ENCODE measurements at places on chromosomes 7 and 10. TPM values are rescaled to one million over a fixed set of nuclear protein-coding genes. Genes with fewer than 3 reads are reported as not detected.

Gene ANKRD1
- total RNA-seq = not detected

Gene TMEM213
- not detected for total RNA-seq

Gene TRIL
- total RNA-seq = 1.2 TPM

Gene SYT15
- 5.7 TPM for total RNA-seq

Gene TFR2
- 2.1 TPM for total RNA-seq

Gene CISD1
- 4.4 TPM for total RNA-seq

GRCh38 chr10:25455980-25456567 is 281.3 kb downstream of the GPR158 start:
- no peak for DNase-seq

DNA sequence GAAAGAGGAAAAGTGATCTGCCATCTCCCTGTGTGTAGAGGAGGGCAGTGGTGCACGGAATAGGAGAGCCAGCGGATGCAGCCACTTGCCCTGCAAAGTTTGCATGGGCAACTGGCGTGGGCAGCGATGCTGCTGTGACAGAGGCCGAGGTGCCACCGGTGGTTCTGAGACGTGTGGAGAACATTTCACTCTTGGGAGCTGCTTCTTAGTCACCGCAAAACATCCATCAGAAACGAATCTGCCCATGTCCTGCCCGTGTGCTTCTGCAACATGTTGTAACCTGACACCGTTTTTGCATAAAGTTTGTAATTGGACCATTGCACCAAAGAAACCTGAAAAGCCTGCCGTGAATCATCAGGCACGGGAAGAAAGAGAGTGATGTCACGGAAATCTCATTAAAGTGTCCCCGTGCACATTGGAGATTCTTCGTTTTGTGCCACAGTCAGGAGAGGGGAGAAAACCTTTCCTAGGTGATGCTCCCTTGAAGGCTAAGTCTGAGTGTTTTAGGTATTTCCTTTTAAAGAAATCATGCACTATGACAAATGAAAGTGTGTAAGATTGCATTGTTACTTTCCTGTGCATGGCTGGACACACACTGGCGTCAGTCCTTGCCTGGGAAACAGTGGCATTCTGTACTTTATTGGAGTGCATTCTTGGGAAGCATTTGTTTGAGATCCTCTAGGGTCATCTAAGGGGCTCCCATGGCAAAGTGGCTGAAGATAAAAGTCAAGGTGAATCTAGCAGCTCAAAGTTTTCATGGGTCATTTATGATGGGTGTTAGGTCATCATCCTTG is 302.6 kb downstream of the KLF6 start:
- no peak for DNase-seq

- DNase-seq = no peak
Observed at GRCh38 chr10:9362721-9363120, 1308.2 kb downstream of the GATA3 start.

DNA sequence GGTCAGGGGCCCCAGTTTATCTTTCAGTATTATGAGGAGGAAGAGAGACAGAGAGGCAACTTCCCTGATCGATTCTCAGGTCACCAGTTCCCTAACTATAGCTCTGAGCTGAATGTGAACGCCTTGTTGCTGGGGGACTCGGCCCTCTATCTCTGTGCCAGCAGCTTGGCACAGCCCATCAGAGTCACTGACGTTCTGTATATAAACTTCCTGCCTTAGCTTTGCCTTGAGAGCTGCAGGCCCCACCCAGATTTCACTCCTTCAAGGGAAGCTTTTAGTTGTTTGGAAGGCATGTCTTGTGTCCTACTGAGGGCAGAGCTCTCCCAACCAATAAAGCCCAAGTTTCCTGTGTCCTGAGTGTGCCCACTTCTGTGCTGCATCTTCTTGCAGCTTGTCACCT is 242.5 kb upstream of the PRSS58 start:
- DNase-seq = no peak

GRCh38 chr7:119026391-119026790 is 801.9 kb downstream of the ANKRD7 start:
- no peak for DNase-seq

DNA sequence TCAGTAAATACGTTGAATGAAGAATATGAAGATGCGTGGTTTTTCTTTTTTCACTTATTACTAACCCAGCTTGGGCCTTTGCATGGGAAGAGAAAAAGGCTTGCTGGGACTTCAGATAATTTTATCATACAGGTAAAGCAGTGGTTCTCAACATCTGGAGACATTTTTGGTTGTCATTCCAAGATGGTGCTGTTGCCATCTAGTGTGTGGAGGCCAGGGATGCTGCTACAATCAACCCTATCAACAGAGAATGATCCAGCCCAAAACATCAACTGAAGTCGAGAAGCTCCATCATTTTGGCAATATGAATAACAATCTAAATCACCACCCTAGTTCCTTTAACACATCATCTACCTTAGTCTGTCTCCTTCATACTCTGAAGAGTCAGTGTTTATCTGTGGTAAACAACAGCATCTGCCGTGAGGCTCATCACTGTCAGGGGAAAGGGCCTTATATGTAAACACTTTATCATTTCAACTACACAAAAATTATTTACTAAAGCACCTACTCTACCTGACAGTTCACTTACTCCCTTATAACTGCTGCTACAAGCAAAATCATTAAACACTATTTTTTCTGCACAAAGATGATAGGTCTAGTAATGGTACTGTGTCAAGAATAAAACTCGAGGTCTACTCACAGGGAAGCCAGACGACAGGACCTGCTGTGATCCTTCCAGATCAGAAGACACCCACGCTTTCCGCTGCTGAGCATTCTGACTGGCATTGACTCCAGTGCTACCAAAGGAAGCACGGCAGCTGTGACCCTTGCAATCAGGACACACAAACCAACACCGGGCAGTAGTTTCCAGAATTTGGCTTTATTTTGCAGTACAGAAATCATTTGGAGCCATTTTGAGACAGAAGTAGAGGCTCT is 48.6 kb downstream of the GDI2 start:
- DNase-seq = no peak

- no peak for DNase-seq
Observed at GRCh38 chr7:111308691-111309090, 217.8 kb downstream of the LRRN3 start.

DNA sequence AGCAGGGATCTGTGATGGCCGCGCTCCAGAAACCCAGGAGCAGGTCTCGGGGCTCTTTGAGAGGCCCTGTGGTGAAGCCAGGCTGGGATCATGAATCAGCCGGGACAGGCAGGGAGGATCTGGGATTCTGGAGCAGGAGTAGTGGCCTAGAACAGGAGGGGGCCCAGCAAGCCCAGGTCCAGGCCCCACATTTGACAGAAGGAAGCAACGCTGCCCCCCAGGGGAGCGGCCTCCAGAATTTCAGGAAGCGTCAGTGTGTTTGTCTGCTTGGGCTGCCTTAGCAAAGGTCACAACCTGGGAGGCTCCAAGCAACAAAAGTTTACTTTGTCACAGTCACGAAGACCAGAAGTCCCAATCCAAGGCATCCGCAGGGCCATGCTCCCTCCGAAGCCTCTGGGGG is 36.8 kb downstream of the CLRN3 start:
- no peak for DNase-seq

GRCh38 chr7:103115771-103116170 is 33.1 kb downstream of the NAPEPLD start:
- DNase-seq = no peak

DNA sequence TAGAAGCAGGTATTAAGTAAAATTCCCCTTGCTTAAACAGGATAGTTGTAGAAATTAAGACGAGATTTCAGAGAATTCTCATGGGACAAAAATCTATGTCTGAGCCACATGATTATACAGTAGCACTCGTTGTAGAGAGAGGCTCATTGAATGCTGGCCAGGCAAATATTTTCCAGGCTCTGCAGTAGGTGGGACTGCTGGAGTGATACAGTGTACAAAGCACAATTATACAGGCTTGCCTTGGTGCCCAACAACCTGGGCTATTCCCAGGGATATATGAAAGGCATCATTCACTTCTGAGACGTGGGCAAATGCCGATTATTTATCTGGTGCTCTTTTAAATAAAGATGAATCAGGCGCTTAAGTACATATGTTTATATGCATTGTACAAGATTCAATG is 380.6 kb downstream of the PHTF2 start:
- DNase-seq = no peak

Measured in tibial nerve (tissue), 4 donors.